Activated gamma-delta T cell (primary cell): ENCODE measurements at places on chromosomes 7 and 10.

DNA sequence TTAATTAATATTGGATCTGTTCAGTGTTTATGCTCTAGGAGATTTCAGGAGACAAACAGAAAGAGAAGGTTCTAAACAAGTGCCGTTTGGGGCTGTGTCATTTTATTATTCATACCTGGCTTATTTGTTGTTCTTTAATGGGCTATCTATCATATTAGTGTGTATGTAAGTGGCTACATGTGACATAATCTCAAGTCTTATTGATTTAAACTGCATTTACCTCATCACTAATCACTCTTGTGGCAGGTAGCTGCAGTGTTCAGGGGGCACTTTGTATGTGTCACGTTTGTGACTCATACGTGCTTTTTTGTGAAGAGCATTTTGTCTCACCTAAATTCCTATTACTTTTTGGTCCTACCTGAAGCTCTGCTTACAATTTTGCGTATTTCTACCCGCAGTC is 95.4 kb downstream of the EXOC4 start:
- no peak for DNase-seq

DNA sequence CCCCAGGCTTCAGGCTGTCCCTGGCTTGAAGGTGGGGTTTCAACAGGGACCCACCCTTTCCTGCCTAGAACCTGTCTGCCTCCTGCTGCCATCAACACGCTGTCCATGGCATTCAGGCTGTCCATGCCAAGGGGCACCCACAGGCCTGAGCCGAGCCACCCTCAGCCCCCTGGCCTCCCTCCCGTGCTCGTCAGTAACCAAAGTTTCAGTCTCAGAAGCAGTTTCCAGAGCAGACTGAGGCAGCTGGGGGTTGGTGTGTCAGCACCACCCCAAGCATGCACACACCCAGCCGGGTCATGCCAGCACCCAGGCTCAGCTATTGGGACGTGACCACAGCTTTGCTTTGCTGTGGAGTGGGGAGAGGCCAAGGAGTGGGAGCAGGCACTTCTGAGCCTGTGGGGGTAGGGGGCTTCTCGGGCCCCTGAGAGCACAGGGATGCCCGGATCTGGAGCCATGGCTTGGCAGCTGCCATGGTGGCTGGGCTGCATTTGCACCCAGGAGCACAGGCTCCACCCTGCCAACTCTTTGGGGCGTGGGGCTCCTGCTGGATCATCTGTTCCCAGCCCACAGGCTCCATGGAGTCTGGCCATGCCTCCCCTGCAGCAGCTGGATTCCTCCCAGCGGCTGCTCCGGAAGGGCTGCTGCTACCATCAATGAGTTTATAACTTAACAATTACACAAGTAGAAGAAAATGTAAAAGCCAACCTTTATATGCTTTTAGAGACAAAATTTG is 314.5 kb upstream of the SEMA3C start:
- DNase-seq = no peak

- no peak for DNase-seq
Measured at GRCh38 chr10:42989481-42989921, 87.4 kb upstream of the RET start.

DNA sequence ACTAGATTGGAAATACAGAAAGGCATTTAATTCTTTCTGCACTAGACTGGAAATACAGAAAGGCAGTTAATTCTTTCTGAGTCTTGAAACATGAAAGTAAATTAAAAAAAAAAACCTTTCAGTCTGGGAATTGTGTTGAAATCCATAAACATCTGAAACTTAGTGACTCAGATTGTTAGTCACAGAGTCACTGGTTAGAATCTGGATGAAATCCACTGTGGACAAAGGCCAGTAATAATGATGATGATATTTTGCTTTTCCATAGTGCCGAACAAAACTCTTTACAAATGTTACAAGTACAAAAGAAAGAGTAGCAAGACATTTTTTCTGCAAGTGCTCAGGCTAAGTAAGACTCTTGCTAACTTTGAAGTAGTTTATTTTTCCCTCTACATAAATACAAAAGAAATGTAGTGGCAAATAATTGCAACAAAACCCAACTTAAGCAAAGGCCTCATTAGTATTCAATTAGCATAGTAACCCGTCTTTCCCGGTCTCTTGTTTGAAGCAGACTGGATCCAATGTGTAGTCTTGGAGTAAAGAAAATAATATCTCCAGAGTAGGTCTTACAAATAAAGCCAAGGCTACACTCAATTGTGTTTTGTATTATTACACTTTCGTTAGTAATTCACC is 5.8 kb upstream of the PRTFDC1 start:
- DNase-seq = no peak

DNA sequence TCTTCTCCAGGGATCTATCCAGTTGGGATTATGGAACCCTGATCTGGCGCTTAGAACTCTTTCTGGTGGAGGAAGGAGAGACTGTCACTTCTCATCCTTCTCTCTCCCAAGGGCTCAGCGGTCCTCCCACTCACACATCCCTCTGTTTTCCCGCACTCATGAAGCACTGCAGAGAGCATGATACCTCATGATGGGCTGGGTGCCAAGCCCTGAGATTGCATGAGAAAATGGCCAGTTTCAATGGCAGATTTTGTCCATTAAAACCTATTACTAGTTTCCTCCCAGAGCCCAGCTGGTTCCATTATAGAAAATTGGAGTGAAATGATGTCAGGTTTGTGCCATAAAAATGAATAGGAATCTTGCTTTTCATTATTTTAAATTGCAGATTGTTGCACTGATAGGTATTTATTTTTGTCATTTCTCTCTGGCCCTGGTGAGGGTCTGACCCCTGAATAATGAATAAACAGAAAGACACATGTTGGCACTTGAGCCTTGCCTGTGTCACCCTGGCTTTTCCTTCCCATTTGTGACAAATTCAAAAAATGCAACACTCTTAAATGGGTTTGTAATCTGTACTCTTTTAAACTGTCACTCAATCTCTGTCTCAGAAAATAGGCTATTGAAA is 1151.1 kb downstream of the TYW1 start:
- DNase-seq = no peak

DNA sequence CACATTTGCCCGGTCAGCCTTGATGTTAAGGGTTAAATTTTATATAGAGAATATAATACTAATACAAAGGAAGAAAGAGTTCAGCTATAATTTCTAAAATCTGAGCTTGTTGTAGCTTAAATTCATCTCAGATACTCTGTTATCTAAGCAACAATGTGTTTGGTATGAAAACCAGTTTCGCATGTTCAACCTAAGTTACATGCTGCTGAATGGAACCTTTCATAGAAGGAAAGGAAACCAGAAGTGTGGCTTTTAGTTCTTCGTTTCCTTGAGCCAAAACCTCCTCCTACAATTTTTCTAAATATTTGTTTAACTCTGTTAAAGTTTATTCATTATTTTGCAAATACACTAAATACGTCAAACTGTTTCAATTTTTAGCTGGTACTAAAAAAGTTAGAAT is 18.5 kb downstream of the AGR2 start:
- DNase-seq = no peak
